ENCODE measurements at places on chromosomes 3 and 15.
A peak's percentile ranks its signal among the peaks of the same experiment; 100 is the strongest.

DNA sequence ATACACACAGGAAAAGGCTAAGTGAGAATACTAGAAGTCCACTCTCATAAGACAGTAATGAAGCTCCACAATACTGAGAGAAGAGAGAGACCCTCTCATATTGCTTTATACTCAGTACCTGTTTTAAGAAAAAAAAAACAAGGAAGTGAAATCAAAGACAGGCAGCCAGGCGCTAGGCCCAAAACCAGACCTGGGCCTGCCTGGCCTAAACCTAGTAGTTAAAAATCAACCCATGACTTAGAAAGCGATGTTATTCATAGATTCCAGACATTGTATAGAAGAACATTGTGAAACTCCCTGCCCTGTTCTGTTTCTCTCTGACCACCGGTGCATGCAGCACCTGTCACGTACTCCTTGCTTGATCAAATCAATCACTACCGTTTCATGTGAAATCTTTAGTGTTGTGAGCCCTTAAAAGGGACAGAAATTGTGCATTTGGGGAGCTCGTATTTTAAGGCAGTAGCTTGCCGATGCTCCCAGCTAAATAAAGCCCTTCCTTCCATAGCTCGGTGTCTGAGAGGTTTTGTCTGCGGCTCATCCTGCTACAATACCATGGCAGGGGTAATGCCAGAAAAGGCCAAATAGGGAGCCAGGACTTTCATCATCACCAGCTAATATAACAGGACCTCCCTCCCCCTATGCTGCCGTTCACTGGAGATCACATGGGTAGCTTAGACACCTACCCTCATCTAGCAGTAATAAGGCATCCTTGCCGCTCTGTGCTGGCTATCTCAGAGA, 1294.1 kb downstream of the NSUN3 start:
- no peak for DNase-seq

DNA sequence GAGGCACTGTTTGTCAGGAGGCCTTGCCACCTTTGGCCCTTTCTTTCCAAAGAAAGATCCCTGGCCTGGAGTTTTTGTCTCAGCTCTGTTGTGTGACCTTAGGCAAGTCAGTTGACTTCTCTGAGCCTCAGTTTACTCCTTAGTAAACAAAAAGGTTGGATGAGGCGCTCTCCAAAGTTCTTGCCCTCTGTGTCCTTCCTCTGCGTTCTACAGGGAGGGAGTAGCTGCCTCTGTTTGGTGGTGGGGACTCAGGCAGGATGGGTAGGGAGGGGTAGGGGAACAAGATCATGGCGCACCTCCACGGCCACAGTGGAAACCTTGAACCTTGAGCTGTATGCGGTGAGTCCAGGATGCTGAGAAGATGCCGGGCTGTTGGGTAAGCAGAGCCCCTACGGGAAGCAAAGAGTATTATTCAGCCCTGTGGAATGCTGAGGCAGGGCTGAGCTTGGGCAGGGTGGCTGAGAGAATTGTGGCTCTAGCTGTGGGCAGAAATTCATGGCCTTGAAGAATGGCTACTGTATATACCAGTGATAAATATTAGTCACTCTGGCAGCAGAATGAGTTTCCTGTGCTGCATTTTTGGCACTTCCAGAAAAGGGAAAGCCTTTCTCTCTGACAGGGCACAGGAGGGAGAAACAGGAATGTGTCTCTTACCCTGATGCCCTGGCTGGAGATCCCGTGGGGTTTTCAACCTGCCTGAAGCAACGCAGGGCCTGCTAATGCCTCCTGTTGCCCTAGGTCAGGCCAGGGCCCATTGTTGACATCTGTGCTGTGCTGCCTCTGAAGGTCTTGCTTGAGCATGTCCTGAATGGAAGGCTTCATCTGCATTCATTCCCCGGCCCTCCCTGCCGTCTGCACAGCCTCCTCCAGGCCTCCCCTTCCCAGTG, 39.9 kb downstream of the SMAD3 start:
- no peak for DNase-seq

- DNase-seq = peak; percentile 81
These were observed 13.0 kb upstream of the CSK start for GRCh38 chr15:74768771-74769342.

GRCh38 chr3:155704061-155704460, 40.8 kb downstream of the PLCH1 start:
- no peak for DNase-seq

DNA sequence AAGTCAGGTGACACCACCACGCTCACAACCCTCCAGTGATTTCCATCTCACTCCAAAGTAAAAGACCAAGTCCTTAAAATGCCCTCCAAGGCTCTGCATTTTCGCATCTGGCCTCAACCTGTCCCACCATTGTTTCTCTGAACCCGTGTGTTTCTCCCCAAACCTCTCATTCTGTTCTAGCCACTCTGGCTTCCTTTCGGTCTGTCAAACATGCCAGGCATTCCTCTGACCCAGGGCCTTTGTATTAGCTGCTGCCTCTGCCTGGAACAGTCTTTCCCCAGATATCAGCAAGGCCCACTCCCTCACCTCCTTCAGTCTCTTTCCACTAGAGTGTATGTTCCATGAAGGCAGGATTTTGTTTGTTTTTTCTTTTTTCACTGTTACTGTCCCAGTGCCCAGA, 16.0 kb downstream of the MAP2K5 start:
- DNase-seq = no peak

DNA sequence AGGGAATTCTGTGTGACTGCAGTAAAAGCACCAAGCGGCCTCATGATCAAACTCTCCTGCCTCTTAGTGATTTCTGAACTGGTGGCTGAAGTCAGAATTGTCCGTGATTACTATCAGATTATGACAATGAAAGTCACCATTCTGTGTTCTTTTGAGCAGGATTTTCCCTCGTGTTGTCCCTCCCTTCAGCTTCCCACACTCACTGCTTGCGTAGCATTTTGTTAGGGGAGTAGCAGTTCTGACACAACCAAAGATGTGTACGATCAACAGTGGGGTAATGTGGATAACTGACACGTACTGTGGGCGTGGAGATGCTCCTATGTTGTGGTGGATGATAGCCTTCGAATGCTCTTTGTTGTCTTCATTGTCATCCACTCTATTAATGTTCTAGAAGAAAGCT, 67.8 kb upstream of the ICE2 start:
- no peak for DNase-seq

DNA sequence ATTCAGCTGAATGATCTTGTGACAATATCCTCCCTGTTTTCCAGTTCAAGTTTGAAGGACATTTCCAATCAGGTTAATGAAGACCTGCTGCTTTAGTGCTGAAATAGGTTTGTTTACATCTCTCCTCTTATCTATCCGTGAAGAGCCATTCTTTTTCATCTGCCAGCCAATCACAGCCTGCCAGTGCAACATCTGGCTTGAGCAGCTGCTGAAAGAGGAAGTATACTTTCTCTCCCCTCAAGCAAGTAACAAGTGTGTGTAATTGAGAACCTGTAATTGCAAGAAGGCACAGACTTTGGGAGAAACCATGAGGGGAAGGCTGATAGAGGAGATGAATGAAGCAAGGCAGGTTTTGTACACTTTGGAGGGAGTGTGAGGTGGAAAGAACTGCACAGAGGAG, 404.3 kb downstream of the AGBL1 start:
- no peak for DNase-seq

DNA sequence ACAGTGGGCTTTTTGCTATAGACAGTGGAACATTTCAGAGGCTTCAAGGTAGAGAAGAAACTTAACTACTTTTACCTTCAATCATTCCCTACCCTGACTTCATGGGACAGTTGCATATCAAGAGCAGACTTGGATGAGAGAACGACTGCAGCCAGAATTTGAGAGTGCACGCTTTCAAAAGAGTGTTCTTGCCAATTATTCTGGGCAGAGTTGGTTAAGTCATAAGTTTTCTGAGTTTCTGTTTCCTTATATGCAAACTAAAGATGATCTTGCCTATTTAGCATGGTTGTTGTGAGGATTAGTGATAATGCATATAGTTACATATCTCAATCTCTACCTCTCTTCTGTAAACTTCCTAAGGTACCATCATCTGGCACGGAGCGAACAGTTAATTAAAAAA, 7.6 kb downstream of the SLC9A9 start:
- no peak for DNase-seq

DNA sequence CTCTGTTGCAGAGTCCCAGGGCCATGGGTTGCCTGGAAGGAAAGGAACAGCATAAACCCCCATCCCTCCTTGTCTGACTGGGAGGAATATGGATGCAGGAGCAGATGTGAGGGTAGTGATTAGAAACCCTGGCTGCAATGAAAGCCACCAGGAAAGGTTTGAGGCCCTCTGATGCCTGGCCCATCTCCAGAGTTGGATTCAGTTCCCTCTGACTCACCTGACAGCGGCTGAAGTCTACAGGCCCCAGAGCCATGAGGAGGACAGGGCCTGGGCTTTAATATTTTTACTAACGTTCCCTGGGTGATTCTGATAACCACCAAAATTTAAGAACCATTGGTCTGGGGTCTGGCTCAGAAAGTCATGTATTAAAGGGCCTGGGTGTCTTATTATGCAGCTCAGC, 214.0 kb downstream of the EPHB1 start:
- DNase-seq = no peak

GRCh38 chr3:181917027-181917426, 205.3 kb downstream of the SOX2 start:
- no peak for DNase-seq

DNA sequence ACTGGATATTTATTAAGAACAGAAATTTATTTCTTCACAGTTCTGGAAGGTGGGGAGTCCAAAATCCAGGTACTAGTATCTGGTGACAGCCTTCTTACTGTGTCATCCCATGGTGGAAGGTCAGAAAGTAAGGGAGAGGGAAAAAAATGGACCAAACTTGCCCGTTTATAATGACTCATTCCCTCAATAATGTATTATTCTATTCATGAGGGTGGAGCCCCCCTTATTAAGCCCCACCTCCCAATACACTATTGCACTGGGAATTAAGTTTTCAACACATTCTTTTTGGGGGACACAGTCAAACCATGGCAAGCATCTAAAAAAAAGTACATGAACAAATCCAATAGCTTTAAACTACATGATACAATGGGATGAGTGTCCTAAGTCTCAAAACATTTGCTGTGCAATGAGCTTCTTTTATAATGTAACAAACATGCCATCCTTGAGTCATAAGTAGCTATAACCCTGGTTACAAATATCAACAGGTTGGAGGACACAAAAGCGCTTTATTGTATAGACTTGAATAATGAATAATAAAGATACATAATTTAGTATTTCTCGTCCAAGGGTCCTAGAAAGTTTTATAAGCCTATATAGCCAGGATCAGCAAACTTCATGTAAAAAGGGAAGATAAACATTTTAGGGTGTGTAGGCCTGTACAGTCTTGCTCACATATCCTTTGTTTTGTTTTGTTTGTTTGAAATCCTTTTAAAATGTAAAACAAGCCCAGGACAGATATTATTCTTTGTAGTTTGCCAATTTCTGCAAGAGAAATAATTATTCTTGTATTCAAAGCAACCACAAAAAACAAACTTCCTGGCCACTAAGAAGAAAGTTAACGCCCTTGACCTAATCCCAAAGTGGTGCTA, 160.6 kb upstream of the RAP2B start:
- no peak for DNase-seq

DNA sequence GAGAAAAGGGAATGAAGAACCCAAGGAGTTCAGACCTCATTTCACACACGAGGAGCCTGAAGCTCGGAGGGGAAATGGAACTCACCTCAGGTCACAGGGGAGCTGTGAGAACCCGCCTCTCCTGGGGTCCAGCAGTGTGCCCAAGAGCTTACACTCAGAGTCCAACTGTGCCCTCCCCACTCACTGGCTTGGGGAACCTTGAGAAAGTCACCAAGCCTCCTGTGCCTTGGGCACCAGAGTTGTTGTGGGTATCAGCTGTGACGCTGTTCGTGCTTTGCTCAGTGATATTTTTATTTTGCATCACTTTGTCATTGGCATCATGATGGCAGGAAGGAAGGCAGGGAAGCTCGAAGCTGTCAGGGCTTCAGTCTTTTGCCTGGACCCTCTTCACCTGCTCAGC, 83.4 kb downstream of the TLE3 start:
- no peak for DNase-seq

- DNase-seq = no peak
These were observed 53.4 kb downstream of the FILIP1L start for GRCh38 chr3:100060685-100061484.

DNA sequence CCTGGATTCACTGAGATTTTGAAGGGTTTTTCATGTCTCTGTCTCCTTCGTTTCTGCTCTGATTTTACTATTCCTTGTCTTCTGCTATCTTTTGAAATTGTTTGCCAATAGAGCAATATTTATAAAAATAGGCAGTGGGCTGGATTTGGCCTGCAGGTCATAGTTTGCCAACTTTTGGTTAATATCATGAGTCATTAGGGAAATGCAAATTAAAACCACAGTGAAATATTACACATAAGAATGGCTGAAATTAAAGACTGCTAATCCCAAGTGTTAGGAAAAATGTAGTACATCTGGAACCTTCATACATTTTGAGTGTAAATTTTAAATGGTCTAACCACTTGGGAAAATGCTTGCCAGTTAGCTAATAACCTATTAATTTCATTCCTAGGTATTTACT, 56.3 kb downstream of the ABI3BP start:
- DNase-seq = no peak

DNA sequence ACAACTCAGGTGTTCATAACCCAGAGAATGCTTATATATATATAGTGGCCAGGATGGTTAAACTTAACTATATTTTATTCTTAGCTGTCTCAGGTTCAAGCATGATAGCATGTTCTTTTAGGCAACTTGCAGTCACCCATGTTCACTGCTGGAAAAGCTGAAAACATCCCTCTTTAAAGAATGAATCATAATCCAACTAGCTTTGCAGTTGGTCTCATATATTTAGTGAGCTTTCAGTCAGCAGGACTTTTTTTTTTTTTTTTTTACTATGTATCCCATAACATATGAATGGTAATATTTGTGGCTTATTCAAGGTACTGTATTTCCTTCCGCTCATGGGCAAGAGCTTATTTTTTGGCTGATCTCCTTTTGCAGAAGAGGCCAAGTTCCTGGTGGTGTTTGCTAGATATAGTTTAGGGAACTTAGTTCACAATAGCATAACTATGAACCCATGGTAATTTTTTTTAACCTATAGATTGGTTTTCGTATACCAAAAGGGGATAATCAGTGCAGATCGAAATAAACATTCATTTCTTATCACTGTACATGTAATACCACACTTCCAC, 77.6 kb downstream of the CMSS1 start:
- DNase-seq = no peak

DNA sequence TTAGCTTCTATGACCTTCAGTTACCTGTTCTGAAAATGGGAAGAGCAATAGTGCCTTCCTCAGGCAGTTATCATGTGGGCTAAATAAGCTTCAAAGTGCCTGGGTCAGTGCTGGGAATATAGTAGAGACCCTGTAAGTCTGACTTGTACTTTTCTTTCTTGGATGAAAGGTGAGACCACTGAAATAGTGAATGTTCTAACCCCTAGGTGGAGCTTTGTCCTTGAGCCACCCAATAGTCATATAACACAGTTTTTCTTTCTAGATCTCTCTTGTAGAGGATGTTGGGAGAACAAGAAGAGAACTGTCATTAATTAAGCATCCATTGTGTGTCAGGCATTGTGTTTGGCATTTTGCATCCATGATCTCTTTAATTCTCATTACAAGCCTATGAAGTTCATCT, 13.0 kb upstream of the BFSP2 start:
- no peak for DNase-seq

- no peak for DNase-seq
These were observed 4.0 kb upstream of the GBE1 start for GRCh38 chr3:81765400-81765799.

- no peak for DNase-seq
These were observed 53.0 kb downstream of the EFHB start for GRCh38 chr3:19881036-19881435.
